ENCODE measurements at places on chromosomes 4 and X.
A peak's percentile ranks its signal among the peaks of the same experiment; 100 is the strongest.

DNA sequence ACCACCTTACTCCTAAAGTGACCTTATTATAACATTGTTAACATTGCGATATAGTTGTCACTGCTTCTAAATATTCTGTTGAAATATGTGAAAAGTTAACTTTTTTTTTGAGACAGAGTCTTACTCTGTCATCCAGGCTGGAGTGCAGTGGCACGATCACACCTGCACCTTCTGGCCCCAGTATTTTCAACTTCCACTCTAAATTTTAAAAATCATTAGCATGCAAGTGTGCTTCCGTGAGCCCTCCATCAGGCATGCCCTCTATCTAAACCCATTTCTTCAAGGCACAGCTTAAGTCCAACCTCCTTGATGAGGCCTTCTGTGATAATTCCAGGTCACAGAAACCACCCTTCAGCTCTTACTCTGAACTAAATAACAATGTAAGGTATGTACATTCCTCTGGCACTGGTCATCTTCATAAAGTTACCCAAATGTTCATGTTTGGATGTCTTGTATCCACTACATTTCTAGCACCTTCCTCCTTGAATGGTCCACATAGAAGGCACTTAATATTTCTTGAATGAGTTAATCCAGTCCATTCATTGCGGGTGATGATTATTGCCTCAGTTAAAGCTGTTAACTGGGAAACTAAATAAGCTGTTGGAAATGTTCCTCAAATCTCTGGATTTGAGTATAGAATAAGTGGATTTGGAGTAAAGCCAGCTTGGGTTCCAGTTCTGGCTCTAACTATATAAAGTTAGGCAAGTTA lies 38.6 kb upstream of the TMEM131L start:
- DNase-seq = peak; percentile 73

- DNase-seq = peak; percentile 83
Observed at GRCh38 chr4:8435656-8436121, 4.8 kb downstream of the ACOX3 start.

DNA sequence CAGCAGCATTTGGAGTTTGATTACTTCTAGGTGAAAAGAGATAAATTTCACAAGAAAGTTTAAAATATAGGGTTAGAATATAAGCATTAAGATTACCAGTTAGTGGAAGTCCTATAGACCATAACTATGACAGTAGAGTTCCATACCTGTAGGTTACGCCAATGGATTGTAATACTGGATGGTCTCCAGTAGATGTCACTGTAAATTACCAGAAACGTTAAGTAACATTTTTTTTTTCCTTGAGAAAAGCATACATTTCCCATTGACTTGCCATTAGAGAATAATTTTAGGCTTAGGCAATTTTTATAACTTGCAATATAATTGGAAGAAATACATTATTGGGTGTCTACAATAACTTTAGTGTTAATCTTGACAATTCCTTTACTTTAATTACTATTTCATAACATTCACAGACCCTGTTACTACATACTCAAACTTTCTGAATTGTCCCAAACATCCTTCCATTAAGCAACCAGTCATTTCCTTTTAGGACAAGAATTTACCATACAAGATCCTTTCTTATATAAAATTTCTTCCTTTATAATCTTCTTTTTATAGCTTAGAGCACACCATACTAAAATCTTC lies 304.1 kb upstream of the TECRL start:
- DNase-seq = peak; percentile 56

GRCh38 chr4:127623797-127624083 lies 9.0 kb upstream of the INTU start:
- no peak for DNase-seq

GRCh38 chrX:122579526-122579925 lies 604.6 kb upstream of the GRIA3 start:
- DNase-seq = no peak

GRCh38 chrX:56281789-56282188 lies 49.6 kb downstream of the KLF8 start:
- peak; percentile 4 for DNase-seq

- DNase-seq = no peak
Observed at GRCh38 chr4:153154007-153154975, 50.0 kb upstream of the TRIM2 start.

Data from NAMALWA (cell line).